Activated T-helper 1 cell treated with anti-CD3 and anti-CD28 coated beads, Interleukin-12 subunit alpha, Interleukin-12 subunit beta, Interleukin-2, Interleukin-4 antibody, amounts not matched to agents 30 ng/mL and 10 ng/mL and 1 ng/mL, durations not matched to agents 14 hours and 24 hours and 36 hours (primary cell): ENCODE measurements at places on chromosomes 6 and 20. TPM values are rescaled to one million over a fixed set of nuclear protein-coding genes. Genes with fewer than 3 reads are reported as not detected.

The FAM83D gene
- total RNA-seq = 11.0 and 12.4 TPM in 2 replicates

The BPIFA1 gene
- not detected in 2 replicates for total RNA-seq

The DLK2 gene
- total RNA-seq = 1.5 and 2.0 TPM in 2 replicates

- H3K27me3 ChIP-seq = peaks cover 10% of the 10 kb centered on the region
- H3K27ac ChIP-seq = no peak overlapping the region
- no peak overlapping the region for H3K4me3 ChIP-seq
- no peak for DNase-seq
- H3K36me3 ChIP-seq = no peaks in the 10 kb centered on the region
- H3K4me1 ChIP-seq = no peaks in the 10 kb centered on the region
These were observed 19.0 kb upstream of the UTRN start for GRCh38 chr6:144266091-144266649.

DNA sequence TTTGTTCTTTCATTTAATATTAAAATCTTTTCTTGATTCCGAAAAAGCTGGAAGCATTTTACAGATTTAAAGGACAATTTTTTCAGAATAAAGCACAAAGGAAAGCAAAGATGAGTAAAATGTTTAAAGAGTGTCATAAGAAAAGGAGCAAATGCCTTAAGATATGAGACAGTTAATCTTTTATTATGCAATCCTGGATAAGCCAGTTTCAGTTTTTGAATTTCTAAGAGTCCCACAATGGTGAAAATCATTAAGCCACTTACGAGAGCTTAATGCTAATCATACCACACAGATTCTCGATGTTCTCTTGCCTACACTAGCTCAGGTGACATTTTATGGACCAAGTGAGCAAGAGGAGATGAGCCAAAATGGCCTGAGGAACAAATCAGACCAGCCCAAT is 103.7 kb upstream of the RNF217 start:
- DNase-seq = no peak
- no peaks in the 10 kb centered on the region for H3K4me1 ChIP-seq

- no peaks in the 10 kb centered on the region for H3K36me3 ChIP-seq
- no peaks in the 10 kb centered on the region for H3K27me3 ChIP-seq
- H3K27ac ChIP-seq = no peak overlapping the region
- no peak overlapping the region for H3K4me3 ChIP-seq
- no peaks in the 10 kb centered on the region for H3K4me1 ChIP-seq
These were observed 548.2 kb downstream of the KIF16B start for GRCh38 chr20:16025084-16025483.

- peaks cover 43% of the 10 kb centered on the region for H3K36me3 ChIP-seq
- H3K27me3 ChIP-seq = no peaks in the 10 kb centered on the region
- H3K4me3 ChIP-seq = peak overlapping the region; percentile 100
These were observed 1.7 kb downstream of the TRERF1 start for GRCh38 chr6:42449917-42450476.

DNA sequence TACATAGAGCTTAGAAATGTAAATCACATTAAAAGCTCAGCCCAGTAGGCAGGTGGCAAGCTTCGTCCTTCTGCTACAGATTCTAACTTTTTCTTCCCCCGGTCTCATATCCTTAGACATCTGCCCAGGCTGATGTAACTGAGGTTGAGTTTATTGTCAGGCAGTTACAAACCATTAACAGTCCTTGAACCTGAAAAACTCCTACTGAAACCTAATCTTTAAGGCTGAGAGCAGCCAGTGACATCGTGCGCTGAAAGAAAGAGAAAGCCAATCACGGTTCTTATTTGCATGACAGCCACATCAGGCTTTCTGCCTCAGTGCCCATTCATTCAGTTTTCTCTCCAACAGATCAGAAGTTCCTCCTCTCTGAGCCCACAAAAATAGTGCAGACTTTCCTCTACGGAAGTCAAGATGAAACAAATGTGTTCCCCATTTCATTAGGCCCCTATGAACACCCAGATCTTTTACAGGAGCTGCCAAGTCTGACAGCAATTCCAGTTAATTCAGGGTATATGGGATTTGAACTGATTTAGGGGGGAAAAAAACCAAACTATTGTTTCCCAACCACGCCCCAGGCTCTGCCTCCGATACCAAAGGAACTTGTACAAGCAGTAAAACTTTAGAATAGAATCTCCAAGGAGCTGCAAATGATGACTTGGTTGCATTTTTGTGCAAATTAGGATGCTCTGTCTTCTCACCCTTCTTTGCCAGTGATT is at the start of gene NHSL1:
Gene NHSL1 (minus strand): TSS at position 192 of the 716 bp plus-strand sequence. CDS start 204 bp downstream, outside the sequence.
- no peak within 1 kb of the TSS for H3K4me3 ChIP-seq
- no peaks in the 10 kb centered on the region for H3K36me3 ChIP-seq
- no peaks in the 10 kb centered on the region for H3K4me1 ChIP-seq
- no peak within 1 kb of the TSS for H3K27ac ChIP-seq
- peaks cover 11% of the 10 kb centered on the region for H3K27me3 ChIP-seq

DNA sequence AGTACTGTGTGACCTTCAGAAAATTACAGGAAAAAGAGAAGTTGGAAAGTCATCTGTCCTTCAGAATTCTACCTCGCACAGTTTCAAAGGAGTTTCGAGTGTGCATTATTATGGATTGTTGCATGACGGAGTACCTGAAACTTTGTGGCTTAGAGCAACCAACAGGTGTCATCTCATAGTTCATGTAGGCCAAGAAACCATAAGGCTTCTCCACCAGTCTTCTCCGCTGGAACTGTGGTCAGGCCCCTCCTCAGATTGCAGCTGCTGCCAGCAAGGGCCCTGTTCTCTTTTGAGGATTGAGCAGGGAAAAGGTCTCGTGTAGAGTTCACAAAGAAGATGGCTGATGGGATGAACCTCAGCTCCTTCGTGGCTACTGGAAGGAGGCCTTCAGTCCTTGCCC is 151.2 kb upstream of the THBS2 start:
- H3K4me1 ChIP-seq = no peaks in the 10 kb centered on the region
- H3K4me3 ChIP-seq = no peak overlapping the region
- no peak for DNase-seq
- H3K27ac ChIP-seq = no peak overlapping the region

GRCh38 chr6:71349395-71349794 is 60.8 kb downstream of the OGFRL1 start:
- no peaks in the 10 kb centered on the region for H3K4me1 ChIP-seq
- peaks cover 2% of the 10 kb centered on the region for H3K27me3 ChIP-seq
- H3K4me3 ChIP-seq = no peak overlapping the region
- DNase-seq = no peak
- H3K27ac ChIP-seq = no peak overlapping the region

- H3K36me3 ChIP-seq = no peaks in the 10 kb centered on the region
- DNase-seq = no peak
- H3K27me3 ChIP-seq = no peaks in the 10 kb centered on the region
- no peaks in the 10 kb centered on the region for H3K4me1 ChIP-seq
- no peak overlapping the region for H3K27ac ChIP-seq
- no peak overlapping the region for H3K4me3 ChIP-seq
These were observed 307.5 kb downstream of the DHX35 start for GRCh38 chr20:39269493-39270217.
